ENCODE measurements at places on chromosomes 13 and 19.
A peak's percentile ranks its signal among the peaks of the same experiment; 100 is the strongest.

- DNase-seq: no peak
These were observed 236.7 kb upstream of the SLITRK1 start for GRCh38 chr13:84118839-84119409.

DNA sequence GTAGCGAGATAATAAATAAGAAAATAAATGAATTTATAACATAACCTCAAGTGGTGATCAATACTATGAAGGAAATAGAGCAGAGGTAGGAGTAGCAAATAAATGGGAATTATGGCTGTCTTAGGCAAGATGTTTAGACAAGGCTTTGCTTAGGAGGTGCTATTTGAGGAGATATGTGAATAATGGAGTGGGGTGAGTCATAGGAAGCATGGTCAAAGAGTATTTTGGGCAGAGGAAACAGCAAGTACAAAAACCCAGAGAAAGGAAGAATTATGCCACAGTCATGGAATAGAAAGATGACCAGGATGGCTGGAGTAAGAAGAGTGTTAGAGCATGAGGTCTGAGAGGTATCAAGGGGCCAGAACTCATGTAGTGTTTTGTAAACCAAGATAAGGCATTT is 33.6 kb upstream of the LPAR6 start:
- no peak for DNase-seq

- DNase-seq: peak; percentile 31
These were observed 15.1 kb downstream of the PRAM1 start for GRCh38 chr19:8487137-8487851.

GRCh38 chr19:16899566-16900075 is 10.8 kb downstream of the F2RL3 start:
- DNase-seq: no peak

DNA sequence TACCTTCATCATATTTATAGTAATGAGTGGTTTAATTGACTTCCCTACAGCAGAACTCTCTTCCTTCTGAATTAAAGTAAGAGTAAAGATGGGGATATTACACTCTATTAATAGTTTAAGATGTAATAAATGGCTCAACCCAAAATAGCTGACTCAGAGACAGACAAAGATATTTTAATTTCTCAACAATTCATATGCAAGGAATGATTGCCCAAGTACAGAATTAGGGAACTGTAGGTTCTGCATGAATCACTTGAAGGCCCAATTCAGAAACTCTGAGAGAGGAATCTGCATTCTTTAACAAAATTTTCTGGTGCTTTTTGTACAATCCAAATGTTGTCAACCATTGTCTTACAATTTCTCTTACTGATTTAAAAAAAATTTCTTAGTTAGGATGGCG is 42.9 kb upstream of the PCDH9 start:
- DNase-seq: no peak

GRCh38 chr19:49362048-49362928 is at the start of gene TEAD2:
TEAD2 (minus strand) TSS chr19:49362416; CDS start chr19:49360075, 2,341 bp downstream.
- no peak for DNase-seq

GRCh38 chr19:32863841-32864240 is 5.7 kb downstream of the SLC7A9 start:
- no peak for DNase-seq

GRCh38 chr13:32669030-32669646 is 82.9 kb downstream of the PDS5B start:
- no peak for DNase-seq

DNA sequence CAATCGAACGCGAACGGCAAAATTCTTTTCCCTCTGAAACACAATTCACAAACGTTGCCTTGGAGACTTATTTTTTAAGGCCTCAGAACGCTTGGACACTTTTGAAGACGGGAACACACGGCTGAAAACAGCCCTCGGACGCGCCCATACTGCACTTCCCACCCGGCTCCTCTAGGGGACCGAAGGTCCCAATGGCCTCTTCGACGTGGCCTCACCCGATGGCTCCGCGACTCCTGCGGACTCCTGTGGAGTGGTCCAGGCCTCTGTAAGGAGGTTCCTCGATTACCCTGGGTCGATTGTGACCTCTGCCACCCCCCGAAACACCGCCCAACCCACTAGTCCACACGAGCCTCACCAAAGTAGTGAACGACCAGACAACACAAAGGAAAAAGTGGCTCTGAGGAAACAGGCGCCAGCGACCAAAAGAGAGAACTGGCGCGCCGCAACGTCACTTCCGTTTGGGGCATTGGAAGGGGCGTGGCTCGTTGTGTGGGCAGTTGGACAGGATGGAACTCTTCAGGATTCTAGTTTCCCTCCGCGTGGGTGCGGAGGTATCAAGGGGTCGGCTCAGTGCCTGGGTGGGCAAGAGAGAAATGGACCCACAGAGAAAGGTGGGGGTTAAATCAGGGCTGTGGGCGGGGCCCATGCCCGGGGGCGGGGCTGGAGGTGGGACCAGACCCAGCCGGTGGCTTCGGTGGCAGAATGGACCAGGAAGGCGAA is at the start of gene ZNF560:
Gene ZNF560, minus strand, starts transcription at position 434 of the 720 bp plus-strand sequence. CDS start 23,303 bp downstream, outside the sequence.
- no peak for DNase-seq

DNA sequence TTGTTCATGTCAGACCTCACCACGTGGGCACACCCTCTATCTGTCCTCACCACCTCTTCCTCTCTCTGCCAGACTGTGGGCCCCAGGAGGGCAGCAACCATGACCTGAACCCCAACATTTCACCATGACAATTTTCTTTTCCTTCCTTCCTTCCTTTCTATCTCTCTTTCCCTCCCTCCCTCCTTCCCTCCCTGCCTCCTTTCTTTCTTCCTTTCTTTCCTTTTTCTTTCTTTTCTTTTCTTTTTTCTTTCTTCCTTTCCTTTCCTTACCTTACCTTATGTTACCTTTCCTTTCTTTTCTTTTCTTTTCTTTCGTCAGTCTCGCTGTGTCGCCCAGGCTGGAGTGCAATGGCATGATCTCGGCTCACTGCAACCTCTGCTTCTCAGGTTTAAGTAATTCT is 8.7 kb upstream of the FCER2 start:
- no peak for DNase-seq

GRCh38 chr13:30690282-30691188 is 44.8 kb upstream of the ALOX5AP start:
- DNase-seq: no peak

GRCh38 chr13:104823071-104823470 is 1712.4 kb downstream of the EFNB2 start:
- no peak for DNase-seq

DNA sequence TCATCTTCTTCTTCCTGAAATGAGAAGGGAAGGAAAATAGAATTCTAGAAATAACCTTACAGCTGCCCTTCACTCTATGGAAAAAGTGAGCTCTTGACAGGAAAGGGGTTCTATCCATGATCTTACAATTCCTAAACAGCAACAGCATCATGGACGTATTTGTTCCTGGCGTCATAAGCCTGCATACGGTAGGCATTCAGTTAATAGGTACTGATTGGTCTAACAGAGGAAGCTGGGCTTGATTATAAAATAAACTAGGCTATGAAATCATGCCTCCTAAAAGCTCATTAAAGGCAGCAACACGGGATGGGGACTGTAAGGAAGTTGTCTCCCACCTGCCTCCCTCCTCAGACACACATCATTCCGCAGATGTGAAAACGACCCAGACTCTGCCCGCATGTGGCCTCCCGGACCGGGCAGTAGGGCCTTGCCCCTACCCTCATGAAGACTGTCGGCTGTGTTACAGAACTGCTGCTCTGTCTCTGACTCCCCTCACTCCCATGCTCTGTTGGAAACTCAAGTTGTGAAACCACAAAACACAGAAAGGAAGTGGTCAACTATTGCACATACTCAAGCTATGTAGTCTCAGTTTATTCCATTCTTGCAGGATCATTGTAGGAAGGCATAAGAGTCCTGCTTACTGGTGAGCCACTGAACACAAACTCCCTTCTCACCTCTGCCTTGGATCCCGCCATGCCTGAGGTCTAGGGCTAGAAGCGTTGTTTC is 129.8 kb downstream of the DLEU7 start:
- DNase-seq: no peak

GRCh38 chr19:20863176-20863575 is 59.9 kb upstream of the ZNF85 start:
- no peak for DNase-seq

DNA sequence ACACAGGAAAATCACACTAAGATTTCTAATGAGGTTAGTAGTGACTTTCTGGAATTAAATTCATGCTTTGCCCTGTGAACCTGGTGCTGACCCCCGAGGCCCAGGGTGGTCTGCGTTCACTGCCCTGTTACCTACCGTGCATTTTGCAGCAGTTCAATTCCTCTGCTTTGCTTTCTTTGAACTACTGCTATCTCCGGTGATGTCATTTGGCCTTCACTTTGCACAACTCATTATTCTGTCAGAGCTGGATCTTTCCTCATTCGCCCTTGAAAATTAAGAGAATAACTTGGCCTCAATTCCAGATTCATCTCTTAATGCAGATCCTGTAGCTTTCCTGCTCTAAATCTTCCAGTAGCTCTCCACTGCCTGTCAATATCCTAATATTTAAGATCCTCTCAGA is 8.8 kb upstream of the LRRC63 start:
- no peak for DNase-seq

DNA sequence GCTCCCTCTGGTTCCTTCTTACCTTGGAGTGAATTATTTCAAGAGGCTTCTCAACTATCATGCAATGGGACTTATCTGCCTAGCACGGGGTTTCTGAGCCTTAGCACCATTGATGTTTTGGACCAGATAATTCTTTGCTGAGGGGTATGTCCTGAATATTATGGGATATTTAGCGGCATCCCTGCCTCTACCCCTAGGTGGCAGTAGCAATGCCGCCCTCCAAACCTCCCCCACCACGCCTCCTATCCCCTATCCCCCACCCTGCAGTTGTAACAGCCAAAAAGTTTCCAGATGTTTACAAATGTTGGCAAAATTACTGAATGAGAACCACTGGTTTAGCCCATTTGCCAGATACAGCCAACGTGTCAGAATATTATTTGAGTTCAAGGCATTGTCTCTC is 125.5 kb downstream of the POSTN start:
- no peak for DNase-seq

GRCh38 chr13:24124789-24125476 is 35.6 kb upstream of the SPATA13 start:
- no peak for DNase-seq

DNA sequence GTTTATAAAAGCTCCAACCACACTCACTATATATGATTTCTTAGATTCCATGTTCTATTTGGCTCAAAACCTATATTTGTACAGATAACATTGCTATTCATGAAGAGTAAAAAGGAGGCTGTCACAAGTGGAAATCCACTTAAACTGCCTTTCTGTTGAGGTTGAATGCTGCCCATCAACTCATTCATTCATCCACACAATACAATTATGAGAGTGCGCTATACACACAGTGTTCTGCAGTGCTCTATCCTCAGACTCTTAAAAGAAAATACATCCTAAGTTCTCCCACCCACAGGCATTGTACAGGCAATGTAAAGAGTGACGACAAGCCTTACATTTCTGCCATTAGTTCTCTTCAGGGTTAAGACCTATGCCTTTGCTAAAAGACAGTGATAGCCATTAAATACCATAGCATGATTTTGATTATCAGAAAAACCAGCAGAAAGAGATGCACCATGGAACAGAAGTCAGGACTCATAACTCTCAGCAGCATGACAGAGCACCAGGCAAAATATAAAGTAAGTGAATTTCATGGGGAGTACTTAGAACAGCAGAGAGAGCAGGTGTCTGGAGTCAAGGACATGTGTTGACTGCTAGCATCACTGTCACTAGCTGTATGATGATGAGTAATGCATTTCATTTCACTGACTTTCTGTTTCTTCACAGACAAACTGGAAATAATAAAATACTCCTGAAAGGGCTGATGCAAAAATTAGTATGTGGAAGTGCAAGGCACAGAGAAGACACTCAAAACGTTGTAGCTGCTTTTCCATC is 218.0 kb downstream of the RBM26 start:
- no peak for DNase-seq

- no peak for DNase-seq
These were observed 248.0 kb downstream of the MAB21L1 start for GRCh38 chr13:35228536-35228935.

GRCh38 chr19:17294051-17294891 is 9.0 kb downstream of the ABHD8 start:
- DNase-seq: peak; percentile 39

- DNase-seq: no peak
These were observed 8.9 kb upstream of the SLC15A1 start for GRCh38 chr13:98761126-98761985.

DNA sequence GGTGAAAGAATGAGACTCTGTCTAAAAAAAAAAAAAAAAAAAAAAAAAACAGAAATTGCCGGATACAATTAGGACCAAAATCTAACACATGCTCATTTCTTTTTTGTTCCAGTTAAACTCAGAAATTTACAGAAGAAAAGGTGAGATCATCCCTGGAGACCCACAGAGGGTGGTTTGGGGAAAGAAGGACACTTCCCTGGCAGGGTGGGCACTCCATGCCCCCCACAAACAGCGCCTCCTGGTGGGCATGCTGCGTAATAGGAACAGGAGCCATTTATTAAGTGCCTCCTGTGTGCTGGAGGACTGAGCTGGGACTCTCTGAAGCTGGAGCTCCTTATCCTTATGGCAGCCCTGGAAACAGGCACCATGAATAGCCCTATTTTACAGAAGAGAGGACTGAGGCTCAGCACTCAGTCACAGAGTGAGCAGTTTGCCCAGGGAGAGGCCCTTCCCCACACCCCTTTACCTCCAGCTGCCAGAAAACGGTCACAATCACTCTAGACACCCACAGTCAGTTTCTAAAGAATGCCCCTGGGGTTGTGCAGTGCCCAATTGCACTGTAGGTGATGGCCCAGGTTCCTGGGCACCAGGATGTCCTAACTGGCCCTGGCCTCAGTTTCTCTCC is 10.1 kb downstream of the C19orf38 start:
- no peak for DNase-seq

- DNase-seq: no peak
These were observed 176.8 kb upstream of the PCDH20 start for GRCh38 chr13:61592489-61592888.

DNA sequence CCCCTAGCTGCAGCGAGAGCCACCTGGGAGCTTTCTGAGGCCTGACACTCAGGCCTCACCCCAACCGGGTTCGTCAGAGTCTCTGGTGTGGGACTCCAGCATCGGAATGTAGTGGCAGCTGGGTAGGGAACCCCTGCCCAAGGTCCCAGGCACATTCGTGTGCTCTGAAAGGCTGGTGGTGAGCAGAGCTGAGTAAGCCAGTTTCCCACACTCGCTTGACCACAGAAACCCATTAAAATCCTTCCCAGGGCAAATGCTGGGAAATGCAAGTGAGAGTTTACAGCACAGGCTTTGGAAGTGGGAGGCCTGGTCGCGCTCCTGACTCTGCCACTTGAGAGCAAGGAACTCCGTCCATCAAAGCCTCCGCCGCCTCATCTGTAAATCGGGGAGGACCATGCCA is 4.2 kb downstream of the TRAPPC6A start:
- DNase-seq: no peak

Data from stimulated activated CD4-positive, alpha-beta T cell treated with anti-CD3 and anti-CD28 coated beads, Interleukin-1b, Interleukin-23, amount 100 ng/mL, for 1 hour (primary cell).